NAMALWA (cell line): ENCODE measurements at places on chromosomes 4 and X.

DNA sequence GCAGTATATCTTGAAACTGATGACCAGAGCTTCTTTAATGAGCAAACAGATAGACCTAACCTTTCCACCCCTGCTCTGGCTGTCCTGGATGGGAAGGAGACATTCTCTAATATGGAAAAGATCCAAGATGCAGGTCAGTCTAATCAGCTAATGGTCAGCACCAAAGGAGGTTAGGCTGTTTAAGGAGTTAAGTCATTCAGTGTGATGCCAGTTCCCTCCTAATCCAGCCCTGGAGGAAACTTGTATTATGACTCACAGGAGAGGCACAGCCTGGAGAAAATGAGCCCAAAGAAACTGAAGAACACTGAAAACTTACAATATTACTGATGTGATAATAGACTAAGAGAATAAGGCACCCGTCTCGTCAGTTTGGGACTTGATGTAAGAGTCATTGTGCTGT lies 323.0 kb downstream of the HNRNPD start:
- DNase-seq = no peak

DNA sequence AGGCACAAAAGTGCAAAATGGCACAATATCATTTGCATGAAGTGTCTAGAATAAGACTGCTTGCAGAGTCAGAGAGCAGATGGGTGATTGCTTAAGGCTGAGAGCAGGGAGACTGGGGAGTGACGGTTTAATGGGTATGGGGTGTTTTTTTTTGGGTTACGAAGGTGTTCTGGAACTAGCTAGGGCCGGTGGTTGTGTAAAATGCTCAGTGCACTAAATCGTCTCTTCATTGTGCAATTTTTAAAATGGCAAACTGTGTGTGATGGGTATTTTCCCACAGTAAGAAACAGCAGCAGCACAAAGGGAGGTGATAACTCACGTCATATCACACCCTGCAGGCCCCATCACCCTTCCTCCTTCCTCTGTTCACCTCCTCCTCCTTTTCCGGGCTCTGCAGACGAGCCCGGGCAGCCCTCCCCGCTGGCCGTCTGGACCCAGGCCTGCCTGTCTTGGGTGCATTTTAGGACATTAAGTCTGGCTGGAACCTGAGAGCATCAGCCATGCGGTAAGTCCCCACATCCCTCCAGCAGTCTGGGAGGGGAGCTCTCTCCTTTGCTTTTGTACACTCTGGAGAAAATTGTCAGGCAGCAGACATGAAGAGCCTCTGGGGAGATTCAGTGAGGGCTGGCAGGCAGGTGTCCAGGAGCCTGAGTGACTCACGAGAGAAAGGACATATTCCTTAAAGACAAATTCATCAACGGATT lies 42.7 kb downstream of the ASMT start:
- DNase-seq = no peak

GRCh38 chrX:17597327-17597726 lies 140.0 kb upstream of the SCML1 start:
- no peak for DNase-seq

- no peak for DNase-seq
These were observed 186.4 kb upstream of the GALNT7 start for GRCh38 chr4:172982151-172982590.

GRCh38 chr4:146176891-146177290 lies 1.4 kb downstream of the LSM6 start:
- peak; percentile 8 for DNase-seq

DNA sequence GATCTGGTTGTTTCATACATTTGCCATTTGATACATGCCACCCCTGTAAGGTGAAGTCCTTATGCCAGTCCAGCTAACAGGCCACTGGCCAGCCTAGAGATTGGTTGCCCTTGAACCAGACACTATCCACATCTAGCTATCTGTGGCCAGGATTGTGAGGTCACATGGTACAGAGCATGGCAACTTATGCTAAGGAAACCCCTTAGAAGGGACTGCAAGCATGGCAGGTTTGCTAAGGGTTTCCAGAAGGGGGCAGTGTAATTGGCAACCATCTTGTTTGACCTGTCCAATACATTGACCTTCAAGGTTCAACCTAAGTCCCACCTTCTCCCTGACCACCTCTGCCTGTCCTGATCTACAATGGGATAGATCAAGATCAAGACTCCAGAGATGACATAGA lies 47.5 kb downstream of the SMC1A start:
- no peak for DNase-seq

DNA sequence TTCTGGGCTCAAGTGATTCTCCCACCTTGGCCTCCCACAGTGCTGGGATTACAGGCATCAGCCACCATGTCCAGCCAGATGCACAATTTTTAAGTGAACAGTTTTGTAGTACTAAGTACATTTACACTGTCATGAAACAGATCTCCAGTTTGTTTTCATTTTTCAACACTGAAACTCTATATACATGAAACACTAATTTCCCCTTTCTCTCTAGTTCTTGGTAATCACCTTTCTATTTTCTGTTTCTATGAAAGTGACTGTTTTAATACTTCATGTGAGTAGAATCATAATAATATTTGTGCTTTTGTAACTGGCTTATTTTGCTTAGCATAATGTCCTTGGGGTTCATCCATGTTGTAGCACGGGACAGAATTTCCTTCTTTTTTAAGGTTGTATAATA lies 237.4 kb downstream of the CAMK2D start:
- DNase-seq = no peak
